Right cardiac atrium (tissue), 5 donors: ENCODE measurements at places on chromosomes 2 and 18. TPM values are rescaled to one million over a fixed set of nuclear protein-coding genes. Genes with fewer than 3 reads are reported as not detected.

MAPK4 gene
- polyA plus RNA-seq: 15.5 TPM

IL37 gene
- polyA plus RNA-seq: not detected

CGREF1 gene
- 4.7 TPM for polyA plus RNA-seq

OLA1 gene
- 73.6 TPM for polyA plus RNA-seq

OXER1 gene
- 0.68 TPM for polyA plus RNA-seq

PSMA8 gene
- polyA plus RNA-seq: 0.05 TPM

MYO5B gene
- 4.5 TPM for polyA plus RNA-seq

FN1 gene
- polyA plus RNA-seq: 284 TPM
